ENCODE measurements at places on chromosomes 11 and 22. TPM values are rescaled to one million over a fixed set of nuclear protein-coding genes. Genes with fewer than 3 reads are reported as not detected.

Gene DEPDC7
- not detected for total RNA-seq

Gene C11orf91
- not detected for total RNA-seq

Gene OR2D2
- total RNA-seq, result 0.28 TPM

Gene TPBGL
- 0.29 TPM for total RNA-seq

Gene CAVIN3
- 85.0 TPM for total RNA-seq

Gene FAM180B
- total RNA-seq, result not detected

Gene BEST1
- 3.6 TPM for total RNA-seq

Gene TUB
- 57.4 TPM for total RNA-seq

Gene PHOX2A
- not detected for total RNA-seq

Gene RNF26
- total RNA-seq, result 23.1 TPM

Gene PI4KA
- total RNA-seq, result 82.9 TPM

Gene SAA4
- total RNA-seq, result not detected

Gene CHCHD10
- total RNA-seq, result not detected

Gene OR8A1
- total RNA-seq, result not detected
